ENCODE measurements at places on chromosomes 5 and 9.
A peak's percentile ranks its signal among the peaks of the same experiment; 100 is the strongest.

DNA sequence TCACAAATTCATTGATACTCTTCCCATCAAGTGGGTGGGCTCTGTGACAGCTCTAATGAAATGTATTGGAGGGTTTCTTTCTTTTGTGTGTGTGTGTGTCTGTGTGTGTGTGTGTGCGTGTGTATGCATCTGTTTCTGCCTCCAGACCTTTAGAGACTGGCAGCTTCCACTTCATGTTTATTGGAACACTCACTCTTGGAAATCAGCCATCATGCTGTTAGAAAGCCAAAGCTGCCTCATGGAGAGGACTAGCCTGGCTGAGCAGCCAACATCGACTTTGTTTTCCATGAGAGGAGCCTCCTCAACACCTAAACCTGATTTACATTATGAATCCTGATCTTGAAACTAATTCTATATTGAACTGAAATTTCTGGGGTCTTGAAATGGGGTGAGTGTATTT is 128.5 kb upstream of the FAM174A start:
- no peak for DNase-seq

- peak; percentile 53 for DNase-seq
Observed at GRCh38 chr5:98905857-98906688, 22.7 kb downstream of the CHD1 start.

GRCh38 chr9:19284729-19285128 is 54.2 kb downstream of the DENND4C start:
- no peak for DNase-seq

- DNase-seq, result no peak
Observed at GRCh38 chr9:94993160-94993820, 266.8 kb downstream of the AOPEP start.

- DNase-seq, result no peak
Observed at GRCh38 chr5:151597749-151598148, 6.6 kb upstream of the FAT2 start.

DNA sequence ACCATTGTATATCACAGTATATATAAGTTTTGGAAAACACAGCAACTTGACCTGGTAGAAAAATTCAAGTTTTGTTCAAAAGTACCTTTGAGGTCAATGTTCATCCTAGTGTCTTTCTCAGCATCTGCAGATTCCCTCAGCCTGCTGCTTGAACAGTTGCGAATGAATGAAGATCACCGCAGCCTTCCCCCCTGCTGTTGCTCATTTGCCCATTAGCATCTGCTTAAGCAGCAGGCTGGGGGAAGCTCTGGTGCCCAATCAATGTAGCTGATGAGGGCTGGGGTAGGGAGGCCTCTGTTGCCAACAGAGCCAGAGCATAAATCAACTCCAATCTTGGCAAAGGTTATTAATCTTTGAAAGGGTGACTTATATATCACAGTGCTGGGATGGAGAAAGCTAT is 586.5 kb upstream of the PTPRD start:
- no peak for DNase-seq
